Glutamatergic neuron (in vitro differentiated cells): ENCODE measurements at places on chromosomes 16 and 17.
A peak's percentile ranks its signal among the peaks of the same experiment; 100 is the strongest.

DNA sequence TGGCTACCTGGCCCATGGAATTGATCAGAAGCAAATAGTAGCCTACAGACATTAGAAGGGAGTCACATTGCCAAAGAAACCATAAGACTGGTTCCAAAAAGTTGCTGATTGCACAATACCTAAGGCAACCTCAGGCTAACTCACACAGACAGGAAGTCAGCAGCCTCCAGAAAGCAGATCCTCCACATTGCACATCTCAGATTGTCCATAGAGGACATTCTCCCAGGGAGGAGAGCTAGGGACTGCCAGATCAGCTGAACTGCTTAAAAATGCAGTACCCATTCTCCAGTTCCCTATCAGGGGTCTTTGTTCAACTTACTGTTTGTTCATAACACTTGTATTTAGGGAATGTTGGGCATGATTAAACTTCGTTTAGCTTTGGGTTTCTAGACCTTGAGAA is 4.2 kb downstream of the CCL3 start:
- DNase-seq, result no peak

DNA sequence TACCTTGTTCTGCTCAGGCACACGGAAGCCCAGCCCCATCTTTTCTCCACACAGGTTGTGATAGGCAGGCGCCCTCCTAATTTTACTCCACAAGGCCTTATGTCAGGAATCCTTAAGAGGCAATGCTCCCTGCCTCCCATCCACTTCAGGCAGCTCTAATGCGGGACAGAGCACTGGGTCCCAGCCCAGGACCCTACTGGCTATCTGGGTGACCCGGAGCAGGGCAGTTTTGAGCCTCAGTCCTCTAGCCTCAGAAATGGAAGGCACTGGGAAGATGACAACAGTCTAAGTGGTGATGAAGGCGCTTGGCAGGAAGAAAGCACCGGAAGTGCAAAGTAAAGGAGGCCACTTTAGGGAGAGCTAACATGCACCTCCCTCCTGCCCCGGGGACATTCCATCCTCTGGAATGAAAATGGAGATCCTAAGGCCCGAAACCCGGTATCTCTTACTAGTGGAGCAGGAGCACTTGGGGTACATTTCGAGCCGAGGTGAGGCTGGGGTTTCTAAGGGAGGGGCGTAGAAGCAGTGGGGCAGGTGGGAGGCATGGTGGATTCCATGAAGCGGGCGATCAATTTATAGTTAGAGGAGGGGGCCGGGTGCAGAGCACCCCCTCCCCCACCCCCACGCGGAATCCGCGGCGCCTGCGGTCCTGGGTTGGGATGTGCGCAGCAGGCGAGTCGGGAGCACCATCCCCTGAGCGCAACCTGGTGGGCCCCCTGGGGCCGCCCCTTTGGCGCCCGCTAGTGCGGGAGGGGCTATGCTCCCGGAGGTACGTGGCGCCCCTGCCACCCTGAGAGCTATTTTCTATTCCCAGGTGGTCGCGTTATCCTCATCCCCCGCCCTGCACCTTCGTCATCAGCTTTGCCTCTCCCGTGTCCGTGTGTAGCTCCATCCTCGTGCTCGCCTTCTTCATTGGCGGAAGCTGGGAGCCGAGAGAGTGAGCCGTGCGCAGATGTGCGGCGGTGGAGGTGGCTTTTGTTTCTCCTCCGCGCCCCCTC is 4.9 kb downstream of the MT1F start:
- no peak for DNase-seq

- DNase-seq, result no peak
These were observed 20.7 kb downstream of the TMEM235 start for GRCh38 chr17:78252111-78252634.

- peak; percentile 90 for DNase-seq
These were observed 4.4 kb downstream of the SHBG start for GRCh38 chr17:7634384-7634783.

GRCh38 chr16:84547546-84548061 is 43.1 kb upstream of the MEAK7 start:
- peak; percentile 79 for DNase-seq

DNA sequence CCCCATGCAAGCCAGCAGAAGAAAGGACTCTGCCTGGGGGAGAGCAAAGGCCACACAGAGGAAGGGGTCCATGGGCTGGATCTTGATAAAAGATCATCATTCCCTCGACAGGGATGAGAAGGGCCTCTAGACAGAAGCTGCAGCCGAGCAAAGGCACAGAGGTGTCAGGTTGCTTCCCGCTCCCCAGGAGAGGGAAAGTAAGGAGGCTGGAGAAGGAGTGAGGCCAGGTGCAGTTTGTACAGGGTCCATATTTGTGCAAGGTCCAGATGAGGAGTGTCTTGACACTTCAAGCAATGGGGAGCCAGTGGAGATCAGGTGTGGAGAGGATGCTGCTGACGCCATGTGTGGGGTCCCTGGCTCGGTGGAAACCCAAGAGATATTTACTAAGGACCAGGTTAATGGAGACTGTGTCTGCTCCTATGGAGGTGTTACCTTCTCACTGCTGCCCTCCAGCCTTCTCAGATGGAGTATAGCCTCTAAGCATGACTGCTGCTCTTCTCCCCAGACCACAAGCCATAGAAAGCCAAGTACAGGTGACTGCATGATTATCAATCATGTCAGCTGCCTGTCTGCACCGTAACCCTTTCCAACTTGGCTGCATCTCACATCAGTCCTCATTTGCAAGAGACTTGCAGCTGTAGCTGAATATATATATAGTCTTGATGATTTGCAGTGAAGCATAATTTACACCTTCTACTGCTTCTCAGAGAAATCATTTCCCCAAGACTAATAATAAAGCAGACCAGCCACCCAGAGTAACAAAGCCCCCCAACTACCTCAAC is 21.1 kb downstream of the GAS7 start:
- DNase-seq, result no peak

- DNase-seq, result peak; percentile 45
These were observed 393.5 kb downstream of the UTP18 start for GRCh38 chr17:51653878-51654277.

DNA sequence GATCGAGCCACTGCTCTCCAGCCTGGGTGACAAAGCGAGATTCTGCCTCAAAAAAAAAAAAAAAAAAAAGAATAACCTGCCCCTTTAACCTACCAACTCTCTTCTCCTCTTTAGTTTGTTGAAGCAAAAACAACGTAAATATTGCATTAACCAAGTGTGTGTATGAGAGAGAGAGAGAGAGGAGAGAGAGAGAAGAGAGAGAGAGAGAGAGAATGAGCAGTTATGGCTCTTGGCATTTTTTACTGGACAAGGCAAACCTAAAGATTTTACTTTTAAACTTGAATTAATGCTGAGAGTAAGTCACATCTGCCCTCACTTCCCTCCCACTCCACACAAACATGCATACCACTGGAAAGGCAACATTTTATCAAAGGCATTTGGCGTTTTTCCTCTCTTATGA is 3.0 kb upstream of the SLFN5 start:
- no peak for DNase-seq

DNA sequence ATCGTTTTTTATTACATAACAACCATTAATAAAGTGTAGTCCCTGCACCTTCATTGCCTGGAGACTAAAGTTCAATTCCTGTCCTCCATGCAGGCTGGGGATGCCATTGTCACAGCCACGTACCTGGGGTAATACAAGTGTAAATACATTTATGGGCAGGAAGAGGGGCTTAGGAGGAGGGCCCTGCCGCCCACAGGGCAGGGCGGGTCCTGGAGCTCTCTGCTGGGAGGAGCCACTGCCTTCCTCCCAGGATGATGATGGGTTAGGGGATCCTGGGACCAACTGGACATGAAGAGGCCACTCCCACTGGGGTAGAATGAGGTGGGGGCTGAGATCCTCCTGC is 44.1 kb upstream of the SLC38A10 start:
- peak; percentile 50 for DNase-seq

- no peak for DNase-seq
These were observed 7.6 kb downstream of the MYO18A start for GRCh38 chr17:29172589-29172988.

GRCh38 chr17:6831661-6832263 is at the start of gene TEKT1:
TSS of gene TEKT1 (minus strand) at chr17:6831729. CDS start at chr17:6830376, 1,353 bp downstream.
- DNase-seq, result peak; percentile 88

- DNase-seq, result no peak
These were observed 18.5 kb upstream of the CPD start for GRCh38 chr17:30360086-30360808.
